ENCODE measurements at places on chromosomes 7 and 10.

GRCh38 chr7:79933144-79933543, 201.5 kb upstream of the GNAI1 start:
- no peak for DNase-seq

- no peak for DNase-seq
These were observed 160.2 kb downstream of the CREB5 start for GRCh38 chr7:28572321-28573058.

DNA sequence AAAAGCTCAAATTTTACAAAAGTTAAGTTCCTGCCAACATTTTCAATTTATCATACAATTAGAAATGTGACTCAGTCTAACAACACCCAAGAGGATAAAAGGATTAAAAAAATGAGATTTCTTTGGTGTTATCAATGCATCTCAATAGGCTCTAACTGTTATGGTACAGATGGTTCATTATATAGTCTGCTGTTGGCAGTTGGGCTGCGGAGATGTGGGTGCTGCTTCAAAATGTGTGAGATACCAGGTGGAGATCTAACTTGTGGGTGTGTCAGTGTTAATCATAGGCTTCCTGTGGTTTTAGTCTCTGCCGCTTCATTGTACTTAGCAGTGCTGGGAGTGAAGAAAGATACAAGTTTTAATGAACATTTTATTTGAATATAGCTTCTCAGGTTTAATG, 231.2 kb downstream of the EXOC4 start:
- DNase-seq, result no peak

DNA sequence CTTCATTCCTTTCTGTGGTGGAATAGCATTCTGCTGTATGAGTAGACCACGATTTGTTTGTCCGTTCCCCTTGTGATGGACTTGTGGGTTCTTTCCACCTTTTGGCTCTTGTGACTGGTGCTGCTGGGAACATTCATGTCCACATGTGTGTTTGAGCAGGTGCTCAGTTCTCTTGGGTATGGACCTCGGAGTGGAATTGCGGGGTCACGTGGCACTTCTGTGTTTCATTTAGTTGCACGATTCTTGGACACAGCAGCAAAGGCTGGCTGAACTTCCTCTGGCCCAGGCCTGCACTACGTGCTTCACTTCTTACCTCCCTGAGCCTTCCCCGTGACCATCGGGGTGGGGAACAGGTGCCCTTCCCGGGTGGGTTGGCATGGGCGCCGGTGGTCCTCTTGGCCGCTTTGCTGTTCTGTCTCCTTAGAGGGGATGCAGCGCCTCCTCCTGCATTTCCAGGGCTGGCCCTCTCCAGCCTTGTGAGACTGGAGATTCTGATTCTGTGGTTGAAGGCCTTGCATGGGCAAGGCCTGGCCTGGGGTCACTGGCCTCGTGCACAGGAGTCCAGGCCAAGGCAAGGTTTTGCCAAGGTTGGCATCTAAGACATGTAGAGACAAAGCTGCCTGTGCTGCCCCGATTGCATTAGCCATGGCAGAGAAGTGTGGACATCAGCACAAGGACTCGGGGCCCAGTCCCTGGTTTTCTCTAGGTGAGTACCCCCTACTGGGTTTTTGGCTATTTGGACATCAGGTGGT, 25.1 kb downstream of the DOCK1 start:
- DNase-seq, result no peak

- DNase-seq, result no peak
These were observed 63.1 kb downstream of the AUTS2 start for GRCh38 chr7:69661342-69661741.

- no peak for DNase-seq
These were observed 44.1 kb upstream of the ADO start for GRCh38 chr10:62760401-62760800.

- DNase-seq, result no peak
These were observed 2.5 kb downstream of the MTPAP start for GRCh38 chr10:30346615-30347014.

DNA sequence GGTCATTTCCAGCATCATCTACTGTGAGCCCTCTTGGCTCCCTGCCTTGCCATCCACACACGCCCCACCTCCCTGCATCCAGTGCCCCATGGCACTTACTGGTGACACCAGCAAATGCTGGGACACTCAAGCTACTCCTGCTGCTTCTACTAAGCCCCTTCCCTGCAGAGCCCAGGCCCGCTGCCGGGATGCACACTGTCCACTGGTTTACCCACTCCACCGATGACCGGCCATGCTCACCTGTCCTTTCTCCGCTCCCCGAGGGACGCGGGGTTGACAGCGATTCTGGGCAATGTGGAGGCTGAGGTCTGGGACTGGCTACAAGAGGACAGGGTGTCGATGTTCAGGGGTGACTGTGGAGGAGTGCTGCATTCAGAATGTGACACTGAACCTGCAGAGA, 110.2 kb downstream of the DLG5 start:
- DNase-seq, result no peak

- DNase-seq, result no peak
These were observed 69.8 kb downstream of the CDK6 start for GRCh38 chr7:92766461-92767003.

DNA sequence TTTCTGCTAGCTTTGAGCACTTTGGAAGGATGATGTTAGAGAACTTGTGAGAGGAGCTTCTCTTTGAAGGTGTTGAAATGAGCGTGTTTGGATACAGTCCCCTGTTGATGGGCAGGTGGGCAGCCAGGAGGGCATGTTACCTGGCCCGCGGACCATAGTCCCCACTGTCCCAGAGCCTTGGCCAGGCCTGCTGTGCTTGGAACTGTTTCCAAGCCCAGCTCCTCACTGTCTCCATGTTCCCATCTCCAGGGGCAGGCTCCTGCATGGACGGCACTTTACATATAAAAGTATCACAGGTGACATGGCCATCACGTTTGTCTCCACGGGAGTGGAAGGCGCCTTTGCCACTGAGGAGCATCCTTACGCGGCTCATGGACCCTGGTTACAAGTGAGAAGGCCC, 27.2 kb upstream of the TRIM8 start:
- no peak for DNase-seq

DNA sequence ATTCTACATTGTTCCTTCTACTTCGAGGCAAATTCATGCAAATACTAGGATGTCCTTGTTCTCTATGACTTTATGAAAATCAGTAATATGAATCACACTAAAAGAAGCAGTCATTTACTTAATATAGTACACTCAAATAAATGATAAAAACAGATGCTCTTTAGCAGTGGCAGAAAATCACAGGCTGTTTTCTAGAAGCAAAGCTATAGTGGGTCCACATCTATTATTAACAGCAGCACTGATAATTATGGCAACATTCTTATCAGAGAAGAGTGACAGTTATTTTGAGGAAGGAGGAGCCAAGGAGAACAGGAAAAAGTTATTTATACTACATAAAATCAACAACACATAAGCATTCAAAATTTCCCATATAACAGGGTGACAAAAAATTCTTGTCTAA, 16.5 kb downstream of the KIF5B start:
- DNase-seq, result no peak

- no peak for DNase-seq
These were observed 455.8 kb downstream of the XPNPEP1 start for GRCh38 chr10:109467551-109467950.

- no peak for DNase-seq
These were observed 29.2 kb downstream of the COA1 start for GRCh38 chr7:43700059-43700501.

DNA sequence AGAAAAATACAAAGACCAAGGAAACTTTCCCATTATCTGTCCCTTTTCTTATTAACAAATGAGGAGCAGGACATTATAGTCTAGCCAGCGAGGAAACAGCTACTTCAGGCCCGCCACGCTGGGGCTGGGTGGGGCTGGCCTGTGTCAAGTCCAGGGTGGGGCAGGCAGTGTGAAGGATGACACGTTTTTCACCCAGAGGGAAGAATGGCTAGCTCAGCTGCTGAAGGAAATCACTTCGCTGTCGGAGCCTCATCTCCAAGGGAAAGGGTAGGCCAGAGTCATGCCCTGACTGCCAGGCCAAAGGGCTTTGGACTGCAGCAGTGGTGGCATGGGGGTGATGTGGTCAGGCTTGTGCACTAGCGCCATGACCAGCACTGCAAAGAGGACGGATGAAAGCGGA, 24.4 kb downstream of the COL13A1 start:
- DNase-seq, result no peak

GRCh38 chr7:31202801-31203200, 137.7 kb downstream of the NEUROD6 start:
- DNase-seq, result no peak

DNA sequence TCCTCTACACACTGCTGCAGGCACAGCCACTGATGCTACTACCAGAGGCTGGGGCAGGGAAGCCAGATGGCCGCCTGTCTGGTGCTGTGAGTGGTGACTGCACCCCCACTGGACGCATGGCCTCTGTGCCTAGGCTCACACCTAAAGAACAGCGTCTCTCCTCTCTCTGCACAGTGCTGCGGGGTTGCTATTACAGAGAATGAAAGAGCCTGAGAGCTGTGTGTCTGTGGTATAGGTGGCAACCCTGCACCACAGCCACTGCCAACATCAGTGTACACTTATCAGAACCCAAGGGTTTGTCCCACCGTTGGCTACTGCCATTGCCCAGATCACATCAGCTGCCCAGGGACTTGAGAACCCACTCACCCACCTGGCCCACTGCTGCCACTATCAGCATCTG, 4.1 kb upstream of the IFIT2 start:
- DNase-seq, result no peak

GRCh38 chr7:75691793-75692543, 46.8 kb downstream of the HIP1 start:
- no peak for DNase-seq

DNA sequence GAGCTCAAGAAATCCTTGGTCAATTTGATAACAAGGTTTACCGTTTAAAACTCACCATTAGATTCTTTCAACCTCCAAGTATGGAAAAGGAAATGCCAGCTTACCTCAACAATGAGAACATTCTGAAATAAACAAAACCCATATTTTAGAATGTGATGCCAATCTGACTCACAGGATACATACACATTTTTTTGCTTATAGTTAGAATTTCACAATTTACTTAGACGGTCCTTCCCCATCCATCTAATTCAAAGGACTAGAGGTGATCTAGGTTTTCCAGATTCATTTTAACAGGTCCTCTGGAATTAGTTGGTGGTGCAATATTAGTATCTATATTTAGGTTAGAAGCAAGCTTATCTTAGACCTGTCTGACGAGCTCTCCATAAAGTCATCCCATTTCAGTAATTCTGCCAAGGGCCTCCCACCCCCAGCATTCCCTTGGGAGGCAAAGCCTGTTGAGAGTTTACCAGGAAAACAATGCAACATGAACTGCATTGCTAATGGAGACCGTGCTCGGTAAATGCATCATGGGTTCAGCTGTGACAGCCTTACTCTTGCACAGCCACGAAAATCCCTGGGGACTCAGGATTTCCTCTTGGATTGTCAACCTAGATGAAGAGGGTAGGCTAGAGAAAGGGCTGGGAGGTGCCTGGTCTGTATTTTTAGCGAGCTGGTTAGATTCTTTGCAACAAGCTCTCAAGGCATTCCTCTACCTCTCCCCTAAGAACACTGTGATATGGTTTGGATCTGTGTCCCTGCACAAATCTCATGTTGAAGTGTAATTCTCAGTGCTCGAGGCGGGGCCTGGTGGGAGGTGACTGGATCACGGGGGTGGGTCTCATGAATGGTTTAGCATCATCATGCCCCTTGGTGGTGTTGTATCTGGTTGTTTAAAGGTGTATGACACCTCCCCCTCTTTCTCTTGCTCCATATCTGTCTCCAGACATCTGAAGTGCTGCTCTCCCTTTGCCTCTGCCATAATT, 93.8 kb downstream of the PRTFDC1 start:
- DNase-seq, result no peak

- DNase-seq, result no peak
These were observed 311.9 kb downstream of the GRM8 start for GRCh38 chr7:126940723-126941307.

GRCh38 chr7:18831419-18831818, 286.0 kb downstream of the TWIST1 start:
- no peak for DNase-seq

DNA sequence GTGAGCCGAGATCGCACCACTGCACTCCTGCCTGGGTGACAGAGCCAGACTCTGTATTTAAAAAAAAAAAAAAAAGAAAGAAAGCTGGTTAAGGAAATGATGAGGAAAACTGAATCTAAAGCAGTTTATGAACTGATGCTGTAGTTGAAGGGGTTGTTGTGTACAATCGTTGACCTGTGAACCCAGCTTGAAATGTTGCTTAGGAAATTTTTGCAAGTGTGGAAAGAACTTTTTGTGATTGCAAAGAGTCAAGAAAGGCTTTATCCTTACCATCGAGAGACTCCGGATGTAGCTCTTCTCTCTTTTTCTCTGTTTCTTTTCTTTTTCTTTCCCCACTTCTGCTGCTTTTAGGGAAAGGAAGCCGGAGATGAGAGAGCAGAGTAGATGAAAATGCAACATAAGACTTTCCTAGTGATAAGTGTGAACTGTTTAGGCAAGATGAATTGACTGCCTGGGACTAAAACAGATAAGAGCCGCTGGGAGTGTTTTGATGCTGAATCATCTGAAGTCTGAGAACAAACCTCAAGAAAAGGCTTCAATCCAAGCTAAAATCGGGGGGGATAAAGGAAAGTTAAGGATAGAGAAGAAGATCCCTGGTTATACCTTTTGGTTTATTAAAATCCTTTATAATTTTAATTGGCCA, 69.0 kb downstream of the TAF3 start:
- no peak for DNase-seq

DNA sequence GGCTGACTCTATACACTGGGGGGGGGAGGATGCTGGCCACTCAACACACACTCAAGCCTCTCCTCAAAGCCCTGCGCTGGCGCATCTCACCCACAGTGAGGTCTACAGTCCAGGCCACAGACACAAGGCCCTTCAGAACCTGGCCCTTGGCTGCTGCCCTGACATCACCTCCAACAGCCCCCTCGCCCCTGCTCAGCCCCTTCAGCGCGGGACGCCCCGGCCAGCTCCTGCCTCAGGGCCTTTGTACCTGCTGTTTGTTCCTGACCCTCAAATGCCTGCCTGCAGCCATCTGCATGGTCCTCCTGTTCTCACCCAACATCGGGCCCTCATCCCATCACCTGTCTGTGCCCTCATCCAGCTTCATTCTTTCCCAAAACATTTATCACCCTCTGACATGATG, 572.6 kb downstream of the DNAJB6 start:
- no peak for DNase-seq

DNA sequence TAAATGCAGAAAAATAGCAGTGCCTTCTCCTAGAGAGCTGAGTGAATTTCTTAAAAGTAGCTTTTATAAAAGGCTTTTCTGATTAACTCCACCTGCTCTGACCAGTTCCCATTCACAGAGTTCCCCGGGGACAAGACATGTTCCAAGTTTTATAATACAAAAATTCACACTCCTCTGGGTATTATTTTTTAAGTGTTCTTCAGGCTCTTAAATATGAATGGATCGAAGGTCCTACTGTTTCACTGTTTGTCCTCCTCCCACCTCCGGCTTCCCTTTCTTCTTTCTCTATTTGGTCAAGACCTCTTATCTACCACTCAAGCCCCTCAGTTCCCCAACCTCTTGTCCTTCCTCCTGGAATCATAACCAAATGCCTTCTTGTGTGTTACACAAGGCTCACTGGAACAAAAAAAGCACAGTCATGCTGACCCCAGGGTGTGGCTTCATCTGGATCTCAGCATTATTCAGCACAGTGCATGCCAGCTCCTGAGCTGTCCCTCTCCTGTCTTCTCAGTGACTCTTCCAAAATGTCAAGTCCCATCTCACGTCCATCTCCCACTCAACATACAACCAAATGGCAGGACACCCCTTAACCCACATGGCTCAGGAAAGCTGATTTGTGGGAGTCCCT, 222.4 kb downstream of the SORCS1 start:
- no peak for DNase-seq

Data from HS-27A (cell line).